ENCODE measurements at places on chromosomes 16 and 17. TPM values are rescaled to one million over a fixed set of nuclear protein-coding genes. Genes with fewer than 3 reads are reported as not detected.

GRCh38 chr17:68383443-68384321 lies 73.6 kb downstream of the WIPI1 start:
- peak overlapping the region; percentile 91 for H3K27ac ChIP-seq
- no peaks in the 10 kb centered on the region for H3K27me3 ChIP-seq
- DNase-seq, result peak; percentile 88
- no peaks in the 10 kb centered on the region for H3K36me3 ChIP-seq

- H3K27ac ChIP-seq, result no peak within 1 kb of the TSS
- no peaks in the 10 kb centered on the region for H3K36me3 ChIP-seq
- no peak within 1 kb of the TSS for H3K4me3 ChIP-seq
Measured at GRCh38 chr16:22813948-22814710, at the start of gene HS3ST2. Gene HS3ST2, plus strand, starts transcription at chr16:22814162. Its CDS starts 449 bp downstream, at chr16:22814611.

Gene MRPL12
- total RNA-seq, result 34.3 TPM

DNA sequence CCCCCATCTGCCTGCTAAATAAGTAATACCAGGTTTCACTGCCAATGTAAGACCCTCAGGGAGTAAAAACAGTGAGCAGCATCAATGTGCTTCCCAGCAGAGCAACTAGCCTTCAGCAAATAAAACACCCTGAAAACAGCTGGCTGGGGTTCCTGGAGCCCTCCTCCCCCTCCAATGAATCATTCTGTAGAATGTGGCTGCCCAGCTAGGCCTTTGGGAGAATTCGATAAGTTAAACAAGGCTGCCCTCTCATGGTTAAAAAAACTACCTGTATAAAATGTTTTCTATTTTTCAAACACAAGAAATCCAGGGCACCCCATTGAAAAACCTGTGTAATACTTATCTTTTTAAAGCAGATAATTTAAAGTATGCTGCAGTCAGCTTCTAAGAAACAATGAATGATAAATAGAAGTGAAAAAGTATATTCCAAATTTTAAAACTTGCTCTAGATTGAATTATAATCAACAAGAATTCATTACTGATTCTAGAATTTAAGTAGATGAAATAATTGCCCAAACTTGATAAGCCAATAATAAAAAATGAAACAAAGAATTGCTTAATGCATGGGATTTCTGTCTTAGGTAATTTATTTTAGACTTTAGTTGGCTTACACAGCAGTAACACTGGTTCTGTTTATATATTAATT lies 9.4 kb upstream of the TOM1L1 start:
- DNase-seq, result peak; percentile 44
- H3K4me1 ChIP-seq, result peaks cover 3% of the 10 kb centered on the region
- no peaks in the 10 kb centered on the region for H3K27me3 ChIP-seq
- no peak overlapping the region for H3K27ac ChIP-seq
- no peaks in the 10 kb centered on the region for H3K36me3 ChIP-seq

Gene CDRT4
- not detected for total RNA-seq

GRCh38 chr17:65039336-65039988 lies 17.1 kb downstream of the GNA13 start:
- H3K4me1 ChIP-seq, result 0 out of 2 replicates have a peak, but pooled peaks cover 5% of the 10 kb centered on the region
- H3K36me3 ChIP-seq, result peaks cover 58% of the 10 kb centered on the region
- no peak for DNase-seq

Gene SOX8
- 3.1 TPM for total RNA-seq

Gene HLF
- not detected for total RNA-seq

Gene ZG16B
- total RNA-seq, result 0.53 TPM

- H3K4me1 ChIP-seq, result no peaks in the 10 kb centered on the region
- H3K36me3 ChIP-seq, result no peaks in the 10 kb centered on the region
- no peaks in the 10 kb centered on the region for H3K27me3 ChIP-seq
- no peak overlapping the region for H3K27ac ChIP-seq
- no peak overlapping the region for H3K4me3 ChIP-seq
Measured at GRCh38 chr17:22507823-22508222, 815.5 kb downstream of the KCNJ18 start.

DNA sequence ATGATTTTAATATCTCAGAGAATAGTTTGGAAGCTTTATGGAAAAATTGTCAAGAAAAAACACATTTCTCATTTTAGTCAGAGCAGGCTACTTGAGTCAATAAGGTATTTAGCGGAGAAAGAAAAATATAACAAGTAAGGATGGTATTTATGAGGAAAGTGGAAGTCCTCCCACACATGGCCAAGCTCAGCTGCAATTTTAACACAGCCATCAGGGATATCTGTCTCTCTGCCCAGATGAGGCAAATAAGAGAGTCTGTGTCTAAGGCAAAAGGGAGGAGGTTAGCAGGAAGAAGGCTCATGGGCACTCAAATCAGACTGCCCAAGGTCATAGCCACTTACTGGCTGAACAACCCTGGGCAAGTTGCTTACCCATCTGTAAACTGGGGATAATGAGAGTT lies 5.2 kb upstream of the CMTM2 start:
- no peak for DNase-seq
- H3K4me3 ChIP-seq, result no peak overlapping the region
- H3K27ac ChIP-seq, result no peak overlapping the region
- H3K27me3 ChIP-seq, result no peaks in the 10 kb centered on the region

Gene ZNF213
- 3.8 TPM for total RNA-seq

DNA sequence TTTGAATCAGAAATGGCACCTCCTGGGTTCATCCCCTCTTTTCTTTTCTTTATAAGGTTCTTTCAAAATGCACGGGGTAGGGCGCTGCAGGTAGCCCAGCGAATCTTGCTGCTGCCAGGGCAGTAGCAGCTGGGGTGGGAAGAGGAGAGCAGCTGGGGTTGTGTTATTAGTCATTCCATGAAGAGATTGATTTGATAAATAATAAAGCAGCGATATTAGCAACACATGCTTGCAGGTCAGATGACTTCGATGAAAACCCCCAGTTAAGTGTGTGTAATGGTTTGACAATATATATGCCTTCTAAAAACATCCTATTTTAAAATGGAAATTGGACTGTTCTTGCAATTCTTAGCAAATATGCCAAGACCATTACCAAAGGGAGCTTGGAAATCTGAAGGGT lies 200.7 kb downstream of the CCDC182 start:
- no peak overlapping the region for H3K27ac ChIP-seq
- H3K4me1 ChIP-seq, result peaks cover 33% of the 10 kb centered on the region
- no peak overlapping the region for H3K4me3 ChIP-seq
- no peaks in the 10 kb centered on the region for H3K27me3 ChIP-seq

DNA sequence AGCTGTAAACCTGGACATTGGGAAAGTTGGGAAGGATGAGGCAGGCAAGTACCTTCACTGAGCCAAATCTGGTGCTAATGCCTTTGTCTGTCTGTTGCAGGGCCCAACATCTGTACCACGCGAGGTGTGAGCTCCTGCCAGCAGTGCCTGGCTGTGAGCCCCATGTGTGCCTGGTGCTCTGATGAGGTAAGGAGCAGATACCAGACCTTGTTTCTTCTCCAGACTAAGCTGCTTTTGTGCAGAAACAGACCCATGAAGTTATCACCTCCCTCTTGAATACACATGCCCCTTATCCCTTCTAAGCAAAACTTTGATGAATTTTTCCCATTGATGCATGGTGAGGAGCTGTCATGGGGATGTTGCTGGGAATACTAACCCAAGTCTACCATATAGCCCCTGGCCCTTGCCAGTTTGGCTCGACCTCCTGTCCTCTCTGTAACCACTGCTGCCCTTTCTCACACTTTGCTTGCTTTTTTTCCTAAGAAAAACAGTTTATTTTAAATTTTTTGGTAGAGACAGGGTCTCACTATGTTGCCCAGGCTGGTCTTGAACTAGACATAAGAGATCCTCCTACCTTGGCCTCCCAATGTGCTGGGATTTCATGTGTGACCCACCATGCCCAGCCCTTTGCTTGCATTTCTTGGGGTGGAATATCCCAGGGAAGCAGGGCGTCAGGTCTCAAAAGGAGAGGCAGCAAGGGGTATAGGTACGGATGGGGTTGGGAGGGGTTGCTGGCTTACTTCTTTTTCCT lies 20.9 kb downstream of the ITGB3 start:
- peaks cover 29% of the 10 kb centered on the region for H3K36me3 ChIP-seq
- peaks cover 66% of the 10 kb centered on the region for H3K4me1 ChIP-seq
- no peak overlapping the region for H3K4me3 ChIP-seq

Gene RAB11FIP4
- 2.5 TPM for total RNA-seq

DNA sequence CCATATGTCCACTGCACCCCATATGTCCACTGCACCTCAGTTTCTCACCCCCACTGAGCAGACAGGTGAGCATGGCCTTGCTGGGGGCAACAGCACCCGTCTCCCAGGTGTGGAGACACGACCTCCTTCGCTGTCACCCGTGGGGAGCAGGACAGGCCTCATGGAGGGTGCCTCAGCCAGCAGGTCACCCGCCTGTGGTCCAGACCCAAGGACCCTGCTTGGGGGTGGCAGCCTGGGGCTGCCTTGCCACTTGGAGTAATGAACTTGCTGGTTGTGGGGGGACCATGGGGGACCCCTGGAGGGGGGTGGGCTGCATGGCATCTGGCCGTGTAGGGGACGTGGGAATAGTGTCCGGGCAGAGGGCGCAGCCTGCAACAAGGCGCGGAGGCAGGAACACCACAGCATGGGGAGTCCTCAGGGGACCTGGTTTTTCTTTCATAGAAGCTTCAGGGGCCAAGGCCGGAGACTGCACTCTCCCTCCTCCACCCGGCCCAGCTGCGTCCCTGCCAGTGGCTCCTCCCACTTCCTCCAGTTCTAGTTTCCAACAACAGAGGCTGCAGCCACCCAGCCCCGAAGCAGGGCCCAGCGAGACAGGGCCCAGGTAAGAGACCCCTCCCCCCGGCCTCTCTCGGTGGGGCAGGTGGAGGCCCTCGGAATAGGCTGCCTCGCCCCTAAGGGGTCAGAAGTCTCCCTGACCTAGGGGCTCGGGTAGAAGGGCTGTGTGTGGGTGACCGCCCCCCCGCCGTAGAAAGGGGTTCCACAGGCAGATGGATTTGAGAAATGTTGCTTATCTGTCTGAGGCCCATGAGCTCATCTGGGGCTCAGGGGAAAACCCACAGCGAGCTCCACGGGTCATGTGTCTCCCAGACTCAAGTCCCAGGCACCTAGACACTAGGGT lies at the start of gene NHLRC4:
TSS of gene NHLRC4 (plus strand) at position 531 of the 898 bp plus-strand sequence. CDS start 1,043 bp downstream, outside the sequence.
- H3K36me3 ChIP-seq, result peaks cover 5% of the 10 kb centered on the region
- no peak within 1 kb of the TSS for H3K27ac ChIP-seq
- peaks cover 13% of the 10 kb centered on the region for H3K4me1 ChIP-seq
- no peak for DNase-seq
- no peak within 1 kb of the TSS for H3K4me3 ChIP-seq

Gene CLEC19A
- total RNA-seq, result not detected

Gene DNAI2
- not detected for total RNA-seq

Gene ASPA
- not detected for total RNA-seq

DNA sequence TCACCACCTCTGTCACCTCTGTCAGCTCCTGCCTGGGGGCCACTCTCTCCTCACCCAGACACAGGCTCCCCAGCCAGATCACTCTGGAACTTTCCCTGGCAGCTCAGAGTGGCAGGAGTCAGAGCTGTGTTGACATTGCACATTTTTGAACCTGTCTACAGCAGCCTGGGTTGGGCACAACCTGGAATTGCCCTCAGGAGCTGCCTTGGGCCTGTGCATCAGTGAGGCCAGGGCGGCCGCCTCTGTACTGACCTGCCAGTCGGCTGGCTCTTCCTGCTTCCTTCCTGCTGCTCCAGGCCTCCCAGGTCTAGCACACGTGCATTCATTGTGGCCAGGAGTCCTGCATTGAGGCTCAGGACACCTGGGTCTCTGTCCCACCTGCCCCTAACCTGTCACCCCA lies 14.2 kb upstream of the TMEM11 start:
- no peaks in the 10 kb centered on the region for H3K27me3 ChIP-seq
- DNase-seq, result no peak

- H3K27ac ChIP-seq, result no peak overlapping the region
- H3K4me1 ChIP-seq, result no peaks in the 10 kb centered on the region
- no peak for DNase-seq
- no peak overlapping the region for H3K4me3 ChIP-seq
- H3K27me3 ChIP-seq, result no peaks in the 10 kb centered on the region
Measured at GRCh38 chr17:20086416-20087076, 77.4 kb downstream of the SPECC1 start.

- DNase-seq, result no peak
- H3K27me3 ChIP-seq, result no peaks in the 10 kb centered on the region
- no peak overlapping the region for H3K27ac ChIP-seq
- no peak overlapping the region for H3K4me3 ChIP-seq
- H3K36me3 ChIP-seq, result no peaks in the 10 kb centered on the region
- no peaks in the 10 kb centered on the region for H3K4me1 ChIP-seq
Measured at GRCh38 chr17:4519361-4519788, 20.7 kb downstream of the SPNS2 start.

GRCh38 chr16:86898386-86898785 lies 320.0 kb downstream of the FOXL1 start:
- no peak overlapping the region for H3K4me3 ChIP-seq
- peaks cover 64% of the 10 kb centered on the region for H3K4me1 ChIP-seq
- no peaks in the 10 kb centered on the region for H3K36me3 ChIP-seq
- H3K27me3 ChIP-seq, result no peaks in the 10 kb centered on the region

GRCh38 chr17:74769856-74770497 lies 6.2 kb downstream of the NAT9 start:
- no peaks in the 10 kb centered on the region for H3K27me3 ChIP-seq
- peaks cover 21% of the 10 kb centered on the region for H3K4me1 ChIP-seq
- H3K36me3 ChIP-seq, result peaks cover 69% of the 10 kb centered on the region
- H3K4me3 ChIP-seq, result no peak overlapping the region
- H3K27ac ChIP-seq, result no peak overlapping the region
- no peak for DNase-seq

- DNase-seq, result no peak
- peaks cover 6% of the 10 kb centered on the region for H3K27me3 ChIP-seq
- H3K36me3 ChIP-seq, result no peaks in the 10 kb centered on the region
- no peak overlapping the region for H3K27ac ChIP-seq
Measured at GRCh38 chr17:45989759-45990158, 9.3 kb upstream of the STH start.

DNA sequence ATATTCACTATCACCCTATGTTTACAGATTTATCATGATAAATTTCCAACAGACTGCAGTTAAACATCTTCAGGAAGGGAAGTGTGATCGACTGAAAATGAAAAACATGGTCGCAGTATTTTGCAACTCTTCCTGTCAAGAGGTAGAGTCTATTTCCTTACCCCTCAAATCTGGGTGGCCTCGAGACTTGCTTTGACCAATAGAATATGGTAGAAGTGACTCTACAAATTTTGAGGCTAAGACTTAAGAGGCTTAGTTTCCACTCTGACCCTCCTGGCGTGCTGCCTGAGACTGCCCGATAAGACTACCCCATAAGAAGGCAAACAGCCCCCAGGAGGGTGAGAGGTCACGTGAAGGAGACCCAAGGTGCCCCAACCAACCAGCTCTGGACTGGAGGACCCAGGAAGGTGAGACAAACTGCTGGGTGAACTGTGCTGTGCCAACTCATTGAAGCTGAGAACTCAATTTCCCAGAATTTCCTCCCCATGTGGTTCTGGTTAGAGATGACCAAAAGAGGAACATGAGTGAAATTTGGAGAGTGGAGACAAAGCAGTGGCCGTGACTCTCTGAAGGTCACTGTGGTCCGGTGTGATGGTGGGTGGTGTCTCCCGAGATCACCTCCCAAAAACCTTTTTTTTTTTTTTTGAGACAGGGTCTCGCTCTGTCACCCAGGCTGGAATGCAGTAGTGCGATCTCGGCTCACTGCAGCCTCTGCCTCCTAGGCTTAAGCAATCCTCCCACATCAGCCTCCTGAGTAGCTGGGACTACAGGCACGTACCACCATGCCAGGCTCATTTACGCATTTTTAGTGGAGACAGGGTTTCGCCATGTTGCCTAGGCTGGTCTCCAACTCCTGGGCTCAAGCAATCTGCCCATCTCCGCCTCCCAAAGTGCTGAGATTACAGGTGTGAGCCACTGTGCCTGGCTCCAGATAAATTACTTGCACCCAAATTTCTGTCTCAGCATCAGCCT lies 38.2 kb upstream of the LITAF start:
- DNase-seq, result no peak
- no peaks in the 10 kb centered on the region for H3K36me3 ChIP-seq
- peaks cover 28% of the 10 kb centered on the region for H3K4me1 ChIP-seq
- no peaks in the 10 kb centered on the region for H3K27me3 ChIP-seq

GRCh38 chr17:48629411-48629759 lies 3.2 kb upstream of the HOXB9 start:
- H3K4me3 ChIP-seq, result no peak overlapping the region
- peaks cover 20% of the 10 kb centered on the region for H3K4me1 ChIP-seq
- no peaks in the 10 kb centered on the region for H3K36me3 ChIP-seq
- peaks cover 98% of the 10 kb centered on the region for H3K27me3 ChIP-seq
- no peak for DNase-seq

Measured in SJSA1 (cell line).